ENCODE measurements at places on chromosomes 5 and 9. TPM values are rescaled to one million over a fixed set of nuclear protein-coding genes. Genes with fewer than 3 reads are reported as not detected.
A peak's percentile ranks its signal among the peaks of the same experiment; 100 is the strongest.

GRCh38 chr9:107213561-107214028 is 69.5 kb upstream of the RAD23B start:
- peak; percentile 85 for DNase-seq

DNA sequence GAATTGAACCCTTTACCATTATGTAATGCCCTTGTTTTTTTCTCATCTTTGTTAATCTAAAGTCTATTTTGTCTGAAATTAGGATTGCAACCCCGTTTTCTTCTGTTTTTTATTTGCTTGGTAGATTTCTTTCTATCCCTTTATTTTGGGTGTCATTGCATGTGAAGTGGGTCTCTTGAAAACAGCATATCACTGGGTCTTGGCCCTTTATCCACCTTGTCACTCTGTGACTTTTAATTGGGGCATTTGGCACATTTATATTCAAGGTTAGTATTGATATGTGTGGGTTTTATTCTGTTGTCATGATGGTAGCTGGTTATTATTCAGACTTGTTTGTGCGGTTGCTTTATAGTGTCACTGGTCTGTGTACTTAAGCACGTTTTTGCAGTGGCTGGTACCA is 117.4 kb upstream of the MARCHF11 start:
- DNase-seq, result no peak

GRCh38 chr5:102701748-102702147 is 53.4 kb upstream of the PAM start:
- no peak for DNase-seq

DNA sequence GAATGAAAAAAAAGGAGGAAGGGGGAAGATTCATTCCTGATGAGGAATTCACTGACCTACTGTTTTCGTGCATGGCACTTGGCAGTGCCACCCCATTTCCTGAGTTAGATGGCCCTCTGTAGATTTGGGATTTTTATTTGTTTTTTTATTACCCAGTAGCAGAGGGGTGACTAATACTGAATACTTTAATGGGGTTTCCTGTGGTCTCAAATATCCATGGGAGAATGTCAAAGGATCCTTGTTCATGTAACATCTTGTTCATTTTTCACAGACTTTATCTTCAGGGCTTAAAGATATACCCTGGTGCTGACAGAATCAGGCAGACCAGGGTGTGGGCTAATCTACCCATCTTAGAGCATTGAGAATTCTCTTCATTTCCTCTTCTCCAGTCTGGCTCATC is 93.0 kb downstream of the MAMDC2 start:
- DNase-seq, result peak; percentile 73

CYLC2 gene
- not detected for total RNA-seq

FRRS1L gene
- total RNA-seq, result 0.36 TPM

LPAR1 gene
- 119 TPM for total RNA-seq

SLC36A3 gene
- total RNA-seq, result not detected
